Forelimb muscle (tissue), 1 donor: ENCODE measurements at places on chromosomes 3 and 15.

DNA sequence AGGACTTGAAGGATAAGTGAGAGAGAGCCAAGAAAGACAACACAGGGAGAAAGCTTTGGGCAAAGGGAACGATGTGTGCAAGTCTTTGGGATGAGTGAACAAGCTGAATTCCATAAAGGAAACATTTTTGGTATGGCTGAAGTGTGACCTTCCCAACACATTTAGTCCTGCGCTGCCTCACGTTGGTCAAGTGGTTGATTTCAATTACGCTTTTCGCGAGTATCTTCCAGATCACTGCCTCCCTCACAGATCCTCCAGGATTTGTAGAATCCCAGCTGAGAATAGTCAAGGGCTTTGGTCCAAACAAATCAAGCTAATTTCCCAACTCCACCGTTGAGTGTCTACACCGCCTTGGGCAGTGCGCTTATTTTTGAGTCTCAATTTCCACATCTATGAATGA lies 338.4 kb upstream of the ADAMTS9 start:
- DNase-seq, result no peak

GRCh38 chr3:141846050-141846433 lies 30.4 kb upstream of the ATP1B3 start:
- DNase-seq, result no peak

DNA sequence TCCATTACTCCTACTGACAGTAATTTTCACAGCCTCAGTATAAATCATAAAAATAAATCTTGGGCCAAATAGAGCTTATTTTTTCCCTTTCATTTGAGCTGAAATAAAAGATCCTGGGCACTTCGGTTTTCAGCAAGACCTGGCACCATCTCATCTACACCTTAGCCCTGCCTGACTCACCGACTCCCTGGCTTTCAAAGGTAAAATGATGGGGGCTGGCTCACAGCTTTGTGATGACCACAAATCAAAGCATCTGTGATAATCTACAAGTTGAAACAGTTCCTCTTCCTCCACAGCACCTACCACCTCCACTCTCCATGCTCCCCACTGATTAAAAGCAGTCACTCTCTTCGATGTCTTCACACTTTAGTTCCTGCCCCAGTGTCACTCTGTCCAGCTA lies 27.6 kb downstream of the DET1 start:
- no peak for DNase-seq

DNA sequence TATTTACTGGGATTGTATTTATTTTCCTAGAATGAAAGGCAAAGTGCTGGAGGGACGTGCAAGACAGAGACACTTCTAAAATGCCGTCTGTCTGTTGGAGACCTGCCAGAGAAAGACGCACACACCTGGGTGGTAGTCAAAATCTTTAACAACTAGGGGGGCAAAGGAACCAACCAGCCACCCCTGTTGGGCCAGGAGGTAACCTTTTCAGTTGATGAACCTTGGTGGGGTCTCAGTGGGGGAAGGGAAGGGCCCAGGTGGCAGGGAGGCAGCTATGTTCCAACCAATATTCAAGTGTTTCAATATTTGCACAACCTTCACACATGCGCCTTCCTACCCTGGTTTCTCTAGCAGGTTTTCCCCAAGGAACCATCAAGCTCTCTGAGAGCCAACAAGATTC lies 99.0 kb downstream of the MEGF11 start:
- DNase-seq, result no peak

DNA sequence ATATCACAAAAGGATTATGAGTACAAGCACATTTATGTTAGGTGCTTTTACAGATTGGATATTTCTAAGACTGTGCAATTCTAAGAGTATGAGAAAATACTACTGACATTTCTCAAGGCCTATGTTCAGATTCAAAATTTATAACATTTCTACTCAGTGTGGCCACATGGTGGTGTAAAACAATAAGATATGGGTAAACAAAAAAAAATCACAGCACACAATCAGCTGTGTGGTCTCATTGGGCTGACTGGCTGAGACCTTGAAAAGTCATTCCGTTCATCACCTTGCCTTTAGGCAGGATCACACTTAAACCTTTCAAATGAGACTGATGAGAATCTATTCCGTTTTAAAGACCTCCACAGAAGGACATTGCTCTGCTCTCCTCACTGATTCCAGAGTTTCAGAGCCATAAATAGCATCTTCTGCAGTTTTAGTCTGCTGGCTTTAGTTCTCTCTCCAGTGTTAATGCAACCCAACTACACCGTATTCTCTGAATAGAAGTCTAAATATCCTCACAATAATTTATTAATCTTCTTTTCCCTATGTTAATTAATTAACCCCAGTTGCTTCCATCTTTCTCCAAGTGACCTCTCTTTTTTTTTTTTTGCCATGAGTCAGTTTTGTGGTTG lies 158.2 kb downstream of the SPATA16 start:
- no peak for DNase-seq

- DNase-seq, result no peak
Measured at GRCh38 chr3:57061556-57061955, 1.1 kb downstream of the SPATA12 start.

GRCh38 chr15:72201391-72201921 lies 3.9 kb upstream of the GRAMD2A start:
- no peak for DNase-seq

- no peak for DNase-seq
Measured at GRCh38 chr3:78742491-78742890, 1025.3 kb downstream of the ROBO1 start.

DNA sequence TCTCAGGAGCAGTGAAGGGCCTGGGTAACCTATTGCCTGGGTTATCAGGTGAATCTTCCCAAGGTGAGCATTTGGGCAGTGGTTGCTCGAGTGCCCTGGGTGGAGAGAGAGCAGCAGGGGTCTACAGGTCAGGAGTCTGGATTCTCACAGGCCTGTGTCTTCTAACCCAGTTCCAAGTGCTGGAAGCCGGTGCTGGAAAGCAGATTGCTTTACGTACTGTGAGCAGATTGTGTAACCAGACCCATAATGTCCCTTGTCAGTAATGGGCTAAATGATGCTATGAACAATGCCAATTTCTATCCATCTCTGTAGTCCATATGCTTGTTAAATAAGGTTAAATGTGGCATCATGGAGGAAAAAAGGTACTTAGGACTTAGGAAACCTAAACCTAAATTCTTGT lies 106.5 kb downstream of the TPRG1 start:
- no peak for DNase-seq

DNA sequence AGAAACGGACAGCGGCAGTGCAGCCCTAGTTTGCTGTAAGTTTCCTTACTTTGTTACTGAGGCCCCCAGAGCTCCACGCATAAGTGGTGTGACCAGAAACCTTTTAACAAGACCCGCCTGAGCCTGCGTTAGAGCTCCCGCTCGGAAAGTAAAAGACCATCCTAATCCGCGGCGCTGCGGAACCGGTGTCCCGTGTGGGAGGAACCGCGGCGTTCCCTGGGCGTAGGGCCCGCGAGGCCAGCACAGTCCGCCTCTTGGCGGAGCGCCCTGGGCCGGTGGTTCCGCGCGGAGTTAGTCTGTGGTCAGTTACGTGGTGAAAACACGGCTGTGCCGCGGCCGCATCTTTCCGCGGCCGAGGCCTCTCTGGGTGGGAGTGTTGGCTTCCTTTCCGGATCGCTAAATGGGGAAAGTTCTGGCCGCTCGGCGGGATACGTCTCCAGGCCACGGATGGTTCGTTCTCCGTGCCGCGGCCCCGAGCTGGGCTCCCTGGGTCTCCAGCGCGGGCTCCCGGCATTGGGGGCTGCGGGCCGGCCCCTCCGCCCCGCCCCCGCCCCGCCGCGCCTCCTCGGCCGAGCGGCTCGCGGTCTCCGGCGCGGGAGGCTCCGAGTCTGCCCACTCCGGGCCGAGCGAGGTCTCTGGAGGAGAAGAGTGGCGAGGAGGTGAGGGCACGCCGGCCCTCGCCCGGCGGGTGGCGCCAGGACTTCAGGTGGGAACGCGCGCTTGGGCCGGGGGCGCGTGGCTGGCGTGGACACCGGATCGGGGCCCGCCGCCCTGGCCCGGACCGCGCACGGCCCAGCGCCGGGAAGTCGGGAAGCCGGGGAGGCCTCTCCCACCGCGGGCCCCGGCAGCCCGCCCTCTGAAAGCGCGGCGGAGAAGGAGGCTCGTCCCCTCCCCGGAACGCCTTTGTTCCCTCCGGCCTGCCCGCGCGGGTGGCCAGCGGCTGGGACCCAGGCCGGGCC lies 754 bp downstream of the B3GNT5 start:
- DNase-seq, result no peak
